Stimulated activated CD8-positive, alpha-beta memory T cell treated with anti-CD3 and anti-CD28 coated beads, Interleukin-12 subunit alpha, Interleukin-12 subunit beta, amount 100 ng/mL, for 4 hours (primary cell): ENCODE measurements at places on chromosomes 7 and 10.

- DNase-seq, result no peak
These were observed 4.3 kb downstream of the ZSWIM8 start for GRCh38 chr10:73789659-73790055.

DNA sequence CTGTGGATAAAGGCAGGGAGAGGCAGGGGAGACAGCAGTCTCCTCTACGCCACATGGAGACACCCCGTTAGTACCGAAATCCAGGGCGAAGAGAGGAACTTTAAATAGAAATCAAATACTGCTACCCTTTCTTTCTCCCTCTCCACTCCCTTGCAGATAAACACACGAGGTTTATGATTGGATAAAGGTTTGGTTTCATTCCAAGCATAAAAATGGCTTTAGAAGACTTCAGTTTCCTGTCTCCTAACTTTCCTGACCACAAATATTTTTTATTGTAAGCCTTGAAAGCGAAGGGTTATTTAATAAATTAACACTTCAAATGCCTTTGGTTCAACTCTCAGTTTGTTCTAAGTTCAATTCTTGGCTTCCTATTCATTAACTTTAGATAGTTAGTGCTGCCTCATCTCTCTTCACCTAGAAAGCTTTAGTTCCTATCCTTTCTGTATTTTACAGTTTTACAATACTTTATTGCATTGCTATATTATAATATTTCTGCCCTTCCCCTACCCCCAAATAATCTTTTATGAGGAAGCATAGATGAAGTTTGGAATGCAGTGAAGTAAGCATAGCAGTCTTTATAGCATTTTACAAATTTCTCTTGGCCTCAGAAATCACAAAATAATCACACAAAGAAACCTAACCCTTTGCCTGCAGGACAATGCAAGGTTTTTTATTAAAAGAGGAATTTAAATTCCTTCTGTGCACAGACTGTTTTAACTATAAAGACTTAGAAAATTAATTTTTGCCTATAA, 31.5 kb upstream of the ARID5B start:
- DNase-seq, result no peak

- DNase-seq, result no peak
These were observed 30.9 kb downstream of the SCIN start for GRCh38 chr7:12601302-12601869.

- no peak for DNase-seq
These were observed 486.0 kb upstream of the MKI67 start for GRCh38 chr10:128612195-128612594.

DNA sequence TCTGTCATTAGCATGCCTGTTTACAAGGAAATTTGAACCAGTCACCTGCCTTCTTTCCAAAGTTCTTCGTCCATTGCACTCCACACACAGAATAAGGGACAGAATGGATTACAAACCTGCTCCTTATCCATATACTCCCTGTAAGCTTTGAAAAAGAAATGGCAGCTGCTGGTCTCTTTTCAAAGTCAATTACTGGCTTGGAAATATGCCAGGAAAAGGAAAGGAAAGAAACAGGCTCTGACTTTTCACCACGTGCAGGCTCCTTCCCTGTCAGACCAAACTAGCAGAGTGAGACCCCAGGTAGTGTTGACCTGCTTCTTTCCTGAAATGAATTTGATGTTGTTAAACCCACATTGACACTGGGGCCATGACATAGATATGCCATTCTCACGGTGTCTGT, 84.5 kb downstream of the LHFPL3 start:
- no peak for DNase-seq

DNA sequence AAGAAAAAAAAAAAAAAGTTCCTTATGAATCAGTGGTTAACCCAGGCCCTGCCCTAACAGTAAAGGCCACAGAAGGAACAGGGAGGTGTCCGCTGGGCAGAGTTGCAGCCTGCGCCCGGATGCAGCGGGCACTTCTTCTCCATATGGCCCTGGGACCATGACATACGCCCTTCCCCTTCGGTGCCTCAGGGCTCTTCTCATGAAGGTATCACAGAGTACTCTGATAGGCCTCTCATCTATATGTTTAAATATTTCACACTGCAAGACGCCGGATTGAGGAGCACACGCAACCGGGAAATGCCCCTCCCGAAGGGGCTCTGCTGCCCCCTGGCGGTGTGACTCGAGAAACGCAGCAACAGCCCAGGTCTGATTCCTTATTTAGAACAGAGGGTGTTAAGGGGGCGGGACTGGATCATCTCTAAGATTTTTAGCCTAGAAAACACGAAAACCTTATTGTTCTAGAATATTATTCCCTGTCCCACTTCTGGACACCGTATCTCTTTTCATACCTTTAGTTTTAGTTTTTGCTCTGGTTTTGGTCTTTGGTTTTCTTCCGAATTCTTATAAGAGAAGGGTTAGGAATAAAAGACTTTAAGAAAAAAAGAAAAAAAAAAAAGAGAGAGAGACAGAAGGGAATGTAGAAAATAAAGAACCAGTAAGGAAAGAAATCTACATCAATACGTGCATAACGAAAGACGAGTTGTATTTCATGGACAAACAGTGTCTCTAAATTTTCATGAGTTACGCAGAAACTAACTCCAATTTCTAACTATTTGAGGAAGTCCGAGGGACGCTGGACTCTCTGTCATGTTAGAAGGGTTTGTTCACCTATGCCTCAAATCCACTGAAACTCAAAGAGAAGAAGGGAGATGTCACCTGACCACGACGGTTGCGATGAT, 12.0 kb downstream of the DAGLB start:
- peak; percentile 73 for DNase-seq

DNA sequence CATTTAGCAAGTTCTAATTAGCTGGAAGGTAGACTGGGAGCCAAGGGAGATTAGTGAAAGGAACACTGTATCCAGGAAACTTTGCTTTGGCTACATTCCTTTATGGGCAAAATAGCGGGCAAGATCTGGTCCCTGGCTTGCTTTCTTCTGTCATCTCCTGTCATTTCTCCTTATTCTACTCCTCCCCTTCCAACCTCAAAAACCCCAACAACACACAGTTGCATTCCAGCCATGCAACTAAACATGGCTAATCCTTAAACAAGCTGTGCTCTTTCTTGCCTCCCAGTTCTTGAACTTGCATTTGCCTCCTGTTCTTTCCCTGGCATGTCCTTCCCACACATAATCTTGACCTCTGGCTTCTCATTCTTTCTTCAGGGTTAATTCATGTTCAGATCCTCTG, 59.5 kb upstream of the CDCA7L start:
- DNase-seq, result no peak

- no peak for DNase-seq
These were observed 333.7 kb upstream of the PODXL start for GRCh38 chr7:131890176-131890575.
